ENCODE measurements at places on chromosomes 3 and 15.

DNA sequence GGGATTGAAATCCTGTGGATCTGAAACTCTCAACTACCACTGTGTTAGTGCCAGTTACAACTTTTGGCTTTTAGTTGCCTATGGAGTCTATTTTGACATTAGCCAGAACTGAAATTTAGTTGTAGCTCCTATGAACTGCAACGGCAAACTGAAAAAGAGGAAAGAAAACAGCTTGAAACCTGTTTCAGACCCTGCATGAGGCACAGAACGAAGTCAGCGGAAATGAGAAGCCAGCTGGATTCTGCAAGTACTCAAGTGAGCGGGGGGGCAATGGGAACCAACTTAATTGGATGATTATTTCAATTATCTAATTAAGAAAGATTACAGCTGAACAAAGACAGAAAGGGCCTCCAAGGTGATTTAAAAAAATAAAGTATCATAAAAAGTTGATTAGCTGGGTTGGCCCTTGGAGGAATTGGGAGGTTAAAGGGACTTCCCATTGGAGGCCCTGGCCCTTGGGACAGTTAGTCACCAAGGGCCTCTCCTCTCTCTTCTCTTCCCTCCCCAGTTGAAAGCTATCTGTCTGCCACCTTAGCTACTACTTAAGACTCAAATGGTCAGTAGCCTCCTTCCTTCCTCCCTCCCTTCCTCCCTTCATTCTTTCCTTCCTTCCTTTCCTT is 352.1 kb downstream of the SHQ1 start:
- no peak for DNase-seq

DNA sequence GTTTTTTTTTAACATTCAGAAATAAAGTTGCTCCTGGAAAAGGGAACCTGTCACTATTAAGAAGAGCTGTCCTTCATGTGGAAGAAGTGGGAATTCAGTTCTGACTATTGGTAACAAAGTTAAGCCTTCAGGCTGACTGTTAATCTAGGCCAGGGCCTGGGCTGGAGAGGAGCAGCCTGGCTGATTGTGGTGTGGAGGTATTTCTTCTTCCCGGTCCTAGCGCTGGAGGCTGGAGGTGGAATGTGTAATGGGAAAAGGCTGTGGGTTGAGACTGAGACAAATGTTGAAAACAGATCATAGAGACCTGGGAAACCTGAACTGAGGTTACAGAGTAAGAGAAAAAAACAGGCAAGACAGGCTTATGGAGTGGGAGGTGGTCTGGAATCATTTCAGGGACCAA is 23.8 kb upstream of the SH3BP5 start:
- no peak for DNase-seq

- DNase-seq = no peak
Observed at GRCh38 chr3:112681822-112682325, 40.9 kb upstream of the CCDC80 start.

GRCh38 chr15:67762610-67763368 is 62.5 kb upstream of the SKOR1 start:
- no peak for DNase-seq

DNA sequence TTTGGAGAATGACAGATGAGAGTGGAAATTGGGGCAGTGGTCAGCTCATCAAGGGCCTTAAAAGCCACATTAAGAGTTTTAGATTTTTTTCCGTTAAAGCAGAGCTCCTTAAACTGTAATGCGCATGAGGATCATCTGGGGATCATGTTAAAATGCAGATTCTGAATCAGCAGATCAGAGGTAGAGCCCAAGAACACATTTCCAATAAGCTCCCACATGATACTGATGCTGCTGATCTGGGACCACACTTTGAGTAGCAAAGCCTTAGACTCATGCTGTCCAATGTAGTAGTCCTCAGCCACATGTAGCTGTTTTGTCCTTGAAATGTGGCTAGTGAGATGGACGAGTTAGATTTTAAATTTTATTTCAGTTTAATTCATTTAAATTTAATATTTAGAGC is 26.3 kb upstream of the POMGNT2 start:
- DNase-seq = no peak

- DNase-seq = no peak
Observed at GRCh38 chr3:73624821-73625665, at the start of gene PDZRN3. TSS of gene PDZRN3 (minus strand) at chr3:73624941.

Measured in glomerular endothelial cell (primary cell).